CD4-positive, alpha-beta T cell (primary cell): ENCODE measurements at places on chromosomes 5 and 9. TPM values are rescaled to one million over a fixed set of nuclear protein-coding genes. Genes with fewer than 3 reads are reported as not detected.
A peak's percentile ranks its signal among the peaks of the same experiment; 100 is the strongest.

- no peak for DNase-seq
Measured at GRCh38 chr5:86684222-86684621, 66.5 kb downstream of the COX7C start.

GRCh38 chr9:105331160-105331559 lies 86.7 kb downstream of the SLC44A1 start:
- DNase-seq, result no peak

- DNase-seq, result peak; percentile 21
Measured at GRCh38 chr9:21974722-21975409, 19.3 kb downstream of the CDKN2A start.

The DMRTA1 gene
- total RNA-seq, result not detected

GRCh38 chr5:88875341-88876234 lies 7.4 kb downstream of the MEF2C start:
- DNase-seq, result no peak

DNA sequence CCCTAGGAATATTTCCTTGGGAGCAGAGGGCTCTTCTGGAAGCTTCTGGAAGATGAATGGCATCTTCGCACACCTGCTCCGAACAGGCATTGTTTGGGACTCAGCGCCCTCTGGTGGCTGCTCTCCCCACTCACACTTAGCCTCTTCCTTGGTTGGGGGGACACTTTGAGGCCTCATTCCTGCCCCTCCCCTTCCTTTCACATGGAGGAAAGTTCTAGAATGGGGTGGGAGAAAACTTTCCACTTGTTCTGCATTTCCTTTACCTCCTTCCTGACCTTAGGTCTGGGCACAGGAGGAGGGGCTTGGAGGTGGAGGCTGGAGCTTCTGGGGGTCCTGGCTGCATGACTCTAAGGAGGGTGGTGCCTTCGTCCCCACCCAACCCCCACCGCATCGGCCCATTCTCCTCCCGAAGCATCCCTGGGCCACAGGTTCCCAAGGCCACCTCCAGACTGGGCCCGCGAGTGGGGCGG lies 19.3 kb upstream of the SMIM32 start:
- DNase-seq, result no peak

DNA sequence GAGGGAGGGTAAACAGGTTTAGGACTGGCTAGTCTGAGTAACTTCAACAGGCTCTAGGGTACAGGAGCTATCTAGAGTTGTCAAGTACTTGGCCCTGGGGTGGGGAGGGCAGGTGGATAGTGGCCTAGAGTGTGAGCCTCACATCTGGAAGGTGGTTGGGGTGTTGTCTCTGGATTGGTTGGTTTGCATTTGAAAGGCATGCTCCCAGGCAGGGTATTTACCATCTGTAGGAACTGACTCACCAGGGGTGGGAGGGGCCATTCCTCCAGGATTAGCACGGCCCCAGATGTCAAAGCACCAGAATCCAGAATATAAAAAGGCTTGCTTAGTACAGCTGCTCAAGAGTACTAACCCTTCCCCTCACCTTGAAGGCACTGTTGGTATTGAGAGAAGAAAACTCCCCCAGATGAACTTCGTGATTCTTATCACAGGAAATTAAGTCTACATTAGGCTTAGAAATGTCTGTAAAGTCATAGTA lies 193.3 kb downstream of the NTRK2 start:
- DNase-seq, result no peak

- DNase-seq, result no peak
Measured at GRCh38 chr9:12464910-12465512, 228.2 kb upstream of the TYRP1 start.

GRCh38 chr5:168464641-168465040 lies 21.6 kb upstream of the RARS1 start:
- no peak for DNase-seq

- DNase-seq, result no peak
Measured at GRCh38 chr5:95369782-95370181, 21.4 kb upstream of the FAM81B start.

DNA sequence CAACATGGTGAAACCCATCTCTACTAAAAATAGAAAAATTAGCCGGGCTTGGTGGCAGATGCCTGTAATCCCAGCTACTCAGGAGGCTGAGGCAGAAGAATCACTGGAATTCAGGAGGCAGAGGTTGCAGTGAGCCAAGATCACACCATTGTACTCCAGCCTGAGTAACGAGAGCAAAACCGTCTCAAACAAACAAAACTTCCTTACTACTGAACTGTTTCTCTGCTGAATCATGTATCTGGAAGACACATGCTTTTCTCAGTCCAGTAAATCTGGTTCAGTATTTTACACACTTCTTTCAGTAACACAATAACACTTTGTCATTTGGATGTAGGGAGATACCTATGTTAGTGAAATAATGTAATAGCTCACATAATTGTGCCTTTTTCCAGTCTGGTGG lies 7.9 kb downstream of the TRMT10B start:
- no peak for DNase-seq

The C8G gene
- total RNA-seq, result not detected

GRCh38 chr5:130568791-130569190 lies 596.3 kb downstream of the HINT1 start:
- no peak for DNase-seq

DNA sequence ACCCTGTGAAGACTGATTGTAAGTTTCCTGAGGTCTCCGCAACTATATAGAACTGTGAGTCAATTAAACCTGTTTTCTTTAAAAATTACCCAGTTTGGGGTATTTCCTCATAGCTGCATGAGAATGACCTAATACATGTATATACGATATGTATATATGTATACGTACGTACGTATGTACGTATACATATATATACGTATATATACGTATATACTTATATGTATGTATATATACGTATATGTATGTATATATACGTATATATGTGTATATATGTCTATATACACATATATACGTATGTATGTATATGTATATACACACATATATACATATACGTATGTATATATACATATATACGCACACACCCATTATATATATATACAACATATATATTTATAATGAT lies 1153.0 kb upstream of the CDH18 start:
- no peak for DNase-seq

The IFNA13 gene
- total RNA-seq, result not detected

The S100Z gene
- total RNA-seq, result 0.47 TPM

The ARHGEF39 gene
- 0.17 TPM for total RNA-seq

DNA sequence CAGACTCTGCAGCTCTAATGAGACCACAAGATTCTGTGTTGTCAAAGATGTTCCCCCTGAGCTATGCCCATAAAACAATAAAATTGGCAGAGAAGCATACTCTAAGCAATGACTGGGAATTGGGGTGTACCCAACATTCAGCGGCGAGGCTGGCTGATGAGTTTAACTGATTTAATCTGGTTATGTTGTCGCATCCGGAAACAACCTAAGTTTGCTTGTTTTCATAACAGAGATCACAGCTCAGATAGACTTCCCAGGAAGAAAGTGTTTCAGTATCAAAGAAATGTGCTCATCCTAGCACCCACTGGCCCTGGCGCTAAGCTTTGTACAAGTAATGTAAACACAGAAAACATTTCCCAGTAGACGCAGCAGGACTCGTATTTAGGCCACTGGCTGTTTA lies 7.4 kb downstream of the SEMA5A start:
- peak; percentile 16 for DNase-seq

- DNase-seq, result no peak
Measured at GRCh38 chr9:126617823-126618165, 4.1 kb downstream of the LMX1B start.

The MYO10 gene
- not detected for total RNA-seq

The AKNA gene
- 247 TPM for total RNA-seq

GRCh38 chr5:166649676-166650075 lies 1641.8 kb upstream of the WWC1 start:
- no peak for DNase-seq

GRCh38 chr9:91724609-91725505 lies 225.2 kb downstream of the ROR2 start:
- DNase-seq, result no peak

DNA sequence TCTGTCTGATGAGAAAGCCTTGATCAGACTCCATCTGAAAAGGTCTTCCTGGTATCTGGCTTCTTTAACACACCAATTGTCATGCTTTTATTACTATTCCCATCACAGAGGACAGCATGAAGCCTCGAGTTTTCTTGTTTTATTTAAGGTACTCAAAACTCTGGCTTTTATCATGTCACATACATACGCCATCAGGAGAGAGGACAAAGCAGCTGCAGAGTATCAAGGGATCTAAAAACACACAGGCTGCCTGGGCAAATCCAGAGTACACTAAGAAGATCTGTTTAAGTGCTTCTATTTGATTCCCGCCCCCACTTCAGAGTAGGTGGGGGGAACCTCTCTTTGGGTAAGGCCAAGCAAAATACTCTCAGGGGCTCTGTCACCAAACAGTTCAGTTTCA lies 277.2 kb downstream of the SPOCK1 start:
- no peak for DNase-seq

The SLC4A9 gene
- not detected for total RNA-seq

DNA sequence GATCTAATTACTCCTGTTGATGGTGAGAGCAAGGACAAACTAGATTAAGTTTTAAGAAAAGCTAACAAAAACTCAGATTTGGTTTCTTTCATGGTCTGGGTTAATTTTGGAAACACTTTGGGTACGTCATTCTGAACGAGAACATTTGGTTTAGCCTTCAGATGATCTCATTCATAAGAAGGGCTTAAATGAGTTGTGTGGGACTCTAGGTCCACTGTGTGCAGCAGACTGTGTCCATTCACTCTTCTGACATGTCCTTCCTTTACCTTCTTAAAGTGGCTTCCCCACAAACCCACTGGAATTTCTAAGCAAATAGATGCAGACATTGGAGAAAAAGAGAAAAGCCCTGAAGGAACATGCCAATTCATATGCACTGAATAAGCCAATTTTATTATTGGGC lies 96.8 kb downstream of the FBXO4 start:
- DNase-seq, result no peak

DNA sequence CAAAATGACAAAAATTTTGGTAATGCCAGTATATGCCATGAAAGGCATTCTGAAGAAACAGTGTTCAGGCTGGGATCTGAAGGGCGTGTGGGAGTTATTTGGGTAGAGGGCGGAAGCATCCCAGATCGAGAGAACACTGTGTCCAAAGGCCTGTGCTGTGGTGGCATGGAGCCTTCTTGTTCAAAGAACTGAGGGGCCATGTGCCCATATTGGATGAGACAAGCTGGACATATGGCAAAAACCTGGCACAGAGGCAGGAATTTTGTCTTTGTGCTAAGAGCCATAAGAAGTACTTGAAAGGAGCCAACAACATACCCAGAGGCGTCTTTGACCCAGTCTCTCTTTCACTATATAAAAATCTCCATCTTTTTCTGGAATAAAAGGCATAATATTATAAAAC lies 128.0 kb downstream of the SYK start:
- no peak for DNase-seq

The CRB2 gene
- total RNA-seq, result not detected
